SHP77 treated with DMSO at 0.1 percent for 48 hours (cell line): ENCODE measurements at places on chromosomes 4 and X.

- DNase-seq = no peak
Observed at GRCh38 chr4:14336656-14337055, 665.6 kb upstream of the CPEB2 start.

DNA sequence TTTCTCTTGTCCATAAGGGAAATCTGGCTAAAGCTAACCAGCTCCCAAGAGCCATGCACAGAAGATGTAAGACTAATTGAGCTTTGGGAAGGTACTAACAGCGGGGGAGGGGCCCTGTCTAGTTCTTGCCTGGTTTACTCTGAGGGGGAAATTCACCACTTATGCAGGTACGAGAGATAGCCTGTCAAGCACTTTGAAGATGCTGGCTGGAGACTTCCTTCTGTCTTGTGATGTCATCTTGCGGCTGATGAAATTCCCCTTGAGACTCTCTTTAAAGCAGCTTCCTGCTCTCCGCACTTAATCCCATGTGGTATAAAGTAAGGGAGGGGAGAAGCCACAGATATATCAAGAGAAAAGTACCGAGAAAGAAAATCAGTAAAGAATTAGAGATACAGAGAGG, 345.3 kb downstream of the MAPK10 start:
- no peak for DNase-seq

DNA sequence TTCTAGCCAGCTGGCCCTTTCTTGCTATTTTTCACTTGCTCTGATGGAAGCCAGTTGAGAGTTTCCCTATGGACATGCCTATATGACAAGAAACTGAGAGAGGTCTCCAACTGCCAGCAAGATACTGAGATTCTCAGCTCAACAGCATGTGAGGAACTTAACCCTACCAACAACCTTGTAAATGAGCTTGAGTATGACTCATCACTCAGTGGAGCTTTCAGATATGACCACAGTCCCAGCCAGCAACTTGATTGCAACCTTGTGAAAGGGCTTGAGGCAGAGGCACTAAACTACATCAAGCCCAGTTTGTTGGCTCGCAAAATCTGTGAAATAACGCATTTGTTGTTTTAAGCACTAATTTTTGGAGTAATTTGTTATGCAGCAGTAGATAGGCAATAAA, 175.8 kb downstream of the COMMD8 start:
- no peak for DNase-seq

- DNase-seq = no peak
Observed at GRCh38 chrX:118631586-118631985, 95.8 kb upstream of the IL13RA1 start.

- no peak for DNase-seq
Observed at GRCh38 chrX:56974408-56974807, 20.9 kb downstream of the SPIN3 start.

- no peak for DNase-seq
Observed at GRCh38 chr4:87555773-87556619, 26.8 kb upstream of the SPARCL1 start.

DNA sequence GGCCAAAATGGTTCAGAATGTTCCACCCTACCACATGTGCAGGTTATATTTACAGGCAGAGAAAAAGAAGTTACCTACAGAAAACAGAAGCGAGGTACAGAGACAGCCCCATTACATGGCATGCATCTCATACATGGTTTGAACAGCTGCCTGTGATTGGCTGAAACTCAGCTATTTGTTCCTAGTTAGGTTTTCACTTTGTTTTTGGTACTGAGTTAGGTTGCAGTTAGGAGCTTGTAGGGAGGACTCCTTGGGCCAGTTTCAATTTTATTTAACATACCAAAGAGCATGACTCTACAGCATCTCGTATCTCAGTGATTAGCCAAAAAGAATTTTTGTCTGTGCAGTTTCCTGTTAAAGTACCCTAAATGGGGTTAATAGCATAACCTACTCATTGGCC, 392.0 kb downstream of the MAPK10 start:
- DNase-seq = no peak

- DNase-seq = no peak
Observed at GRCh38 chrX:74321191-74321590, 17.2 kb downstream of the ZCCHC13 start.

GRCh38 chrX:41302370-41302769, 31.6 kb upstream of the DDX3X start:
- DNase-seq = no peak

DNA sequence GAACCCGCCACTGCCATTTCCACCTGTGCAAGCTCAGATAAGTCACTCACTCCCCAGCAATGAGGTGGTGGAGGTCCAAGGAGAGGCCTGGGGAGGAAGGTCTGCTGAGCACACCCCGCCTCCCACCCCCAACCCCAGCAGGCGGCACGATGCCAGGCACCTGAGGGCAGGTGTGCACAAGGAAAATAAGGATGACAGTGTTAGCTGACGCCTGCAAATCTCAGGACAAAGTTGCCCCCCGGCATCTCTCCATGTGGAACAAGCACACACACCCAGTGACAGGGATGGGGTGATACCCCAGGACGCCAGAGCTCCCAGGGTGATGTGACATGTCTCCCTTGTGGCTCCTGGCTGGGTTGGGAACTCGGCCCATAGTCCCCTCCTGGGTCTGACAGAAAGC, 9.9 kb downstream of the JAKMIP1 start:
- DNase-seq = no peak

DNA sequence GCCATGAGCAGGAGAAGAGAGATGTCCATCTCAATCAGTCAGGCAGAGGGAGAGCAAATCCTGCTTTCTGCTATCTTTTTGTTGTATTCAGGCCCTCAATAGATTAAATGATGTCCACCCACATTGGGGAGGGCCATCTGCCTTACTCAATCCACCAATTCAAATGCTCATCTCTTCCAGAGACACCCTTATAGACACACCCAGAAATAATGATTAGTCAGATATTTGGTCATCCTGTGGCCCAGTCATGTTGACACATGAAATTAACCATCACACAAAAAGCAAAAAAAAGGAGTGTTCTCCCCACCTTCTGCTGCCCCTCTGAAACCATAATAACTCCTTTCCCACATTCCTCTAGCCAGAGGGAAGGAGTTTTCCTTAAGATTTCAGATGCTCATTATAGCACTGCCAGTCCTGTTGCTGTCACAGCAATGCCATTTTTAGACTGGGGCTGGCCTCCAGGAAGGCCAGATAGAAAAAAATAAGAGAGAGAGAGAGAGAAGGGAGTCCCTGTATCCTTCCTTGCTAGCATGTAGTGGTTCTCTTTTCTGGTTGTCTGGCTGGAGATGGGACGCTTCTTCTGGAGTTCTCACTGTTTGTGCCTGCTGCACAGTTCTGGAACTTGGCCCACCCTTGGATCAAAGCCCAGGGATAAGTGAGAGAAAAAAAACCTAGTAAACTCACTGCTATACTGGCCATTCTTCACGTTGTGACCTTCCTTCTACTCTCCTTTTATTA, 177.7 kb downstream of the RBM46 start:
- no peak for DNase-seq
